Esophagus muscularis mucosa (tissue), 4 donors: ENCODE measurements at places on chromosomes 5 and 9.

DNA sequence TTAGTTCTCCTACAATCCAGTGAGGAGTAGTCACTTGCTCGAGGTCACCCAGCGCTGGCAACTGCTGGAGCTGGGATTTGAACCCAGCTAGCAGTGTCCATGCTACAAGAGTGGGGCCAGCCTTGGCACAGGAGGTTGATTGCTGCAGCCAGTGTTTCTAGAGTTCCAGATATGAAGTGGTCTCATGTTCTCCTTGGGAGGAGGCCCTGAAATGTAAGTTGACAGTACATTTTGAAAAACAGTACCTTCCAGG lies 802 bp downstream of the CCDC107 start:
- no peak for DNase-seq

DNA sequence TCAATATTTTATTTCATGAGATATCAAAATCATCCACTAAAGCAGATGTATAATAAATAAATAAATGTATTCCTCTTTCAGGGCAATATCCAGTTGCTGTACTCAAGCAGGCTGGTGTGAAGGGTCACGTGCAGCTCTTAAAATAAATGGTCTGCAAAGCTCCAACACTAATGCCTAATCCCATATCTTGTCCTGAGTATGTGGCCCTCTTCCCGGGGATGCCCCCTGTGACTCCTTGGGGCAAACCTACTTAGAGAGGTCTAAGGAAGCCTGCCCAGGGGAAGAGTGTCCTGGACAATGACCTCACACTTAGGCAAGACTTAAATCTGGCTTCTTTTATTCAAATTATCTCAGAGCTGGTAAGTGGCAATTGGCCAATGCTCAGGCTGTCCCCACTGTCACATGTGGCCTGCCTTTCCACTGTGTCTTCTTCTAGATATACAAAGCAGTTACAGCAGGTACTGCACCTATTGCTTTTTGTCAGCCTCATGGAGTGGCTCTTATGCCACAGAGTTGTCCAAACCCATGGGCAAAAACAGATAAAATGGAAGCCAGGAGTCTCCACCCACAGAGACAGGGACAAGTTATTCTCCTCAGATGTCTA lies 55.3 kb downstream of the SEMA5A start:
- DNase-seq: peak; percentile 68

DNA sequence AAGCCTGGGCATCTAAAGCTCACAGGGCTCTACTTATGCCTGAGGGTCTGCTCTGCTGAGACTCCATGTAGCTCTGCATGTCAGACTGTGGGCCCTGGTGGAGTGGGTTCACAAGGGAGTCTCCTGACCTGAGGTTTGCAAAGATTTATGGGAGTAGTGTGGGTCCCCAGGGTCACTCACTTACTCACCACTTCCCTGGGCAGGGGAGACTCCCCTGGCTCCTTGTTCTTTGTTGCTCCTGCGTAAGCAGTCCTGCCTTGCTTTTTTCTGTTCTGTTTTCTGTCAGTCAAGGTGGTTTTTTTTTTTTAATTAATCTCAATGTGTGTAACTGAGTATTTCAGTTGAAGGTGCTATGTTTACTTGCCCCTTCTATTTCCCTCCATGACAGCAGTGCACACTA lies 256.6 kb downstream of the TMEM38B start:
- no peak for DNase-seq

GRCh38 chr5:95626701-95627100 lies 6.8 kb downstream of the GPR150 start:
- no peak for DNase-seq

DNA sequence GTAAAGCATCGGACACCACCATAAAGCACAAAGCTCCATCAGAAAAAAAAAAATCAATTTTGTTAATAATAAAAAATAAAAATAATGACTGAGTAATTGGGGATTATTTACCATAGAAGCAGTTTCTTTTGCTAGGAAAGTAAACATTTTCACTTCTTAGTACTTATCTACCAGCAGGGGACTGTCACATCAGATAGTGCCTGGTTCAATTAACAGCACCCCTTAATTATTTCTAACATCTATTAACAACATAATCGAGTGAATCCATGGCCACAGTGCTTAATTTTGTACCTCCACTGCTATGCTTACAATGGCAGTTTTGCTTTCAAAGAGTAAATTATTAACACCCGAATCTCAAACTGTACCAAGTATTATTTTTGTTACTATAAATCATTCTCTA lies 221.7 kb downstream of the SMARCA2 start:
- no peak for DNase-seq

DNA sequence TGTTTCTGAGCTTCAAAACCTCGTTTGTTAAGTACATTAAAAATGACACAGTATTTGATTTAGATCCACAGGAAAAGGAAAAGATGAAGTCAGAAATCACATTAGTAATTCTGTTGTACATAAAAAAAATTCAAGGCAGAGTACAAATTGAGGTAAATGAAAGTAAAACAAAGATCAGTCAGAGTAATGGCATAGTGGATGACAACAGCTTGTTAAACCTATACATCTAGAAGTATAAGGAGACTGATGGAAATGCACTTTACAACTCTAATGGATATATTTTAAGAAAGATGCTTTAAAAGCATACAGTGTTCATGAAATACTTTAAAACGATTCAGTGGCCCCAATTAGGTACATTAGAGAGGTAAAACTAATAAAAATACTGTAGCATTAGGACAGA lies 631.3 kb upstream of the SEMA6A start:
- DNase-seq: no peak

DNA sequence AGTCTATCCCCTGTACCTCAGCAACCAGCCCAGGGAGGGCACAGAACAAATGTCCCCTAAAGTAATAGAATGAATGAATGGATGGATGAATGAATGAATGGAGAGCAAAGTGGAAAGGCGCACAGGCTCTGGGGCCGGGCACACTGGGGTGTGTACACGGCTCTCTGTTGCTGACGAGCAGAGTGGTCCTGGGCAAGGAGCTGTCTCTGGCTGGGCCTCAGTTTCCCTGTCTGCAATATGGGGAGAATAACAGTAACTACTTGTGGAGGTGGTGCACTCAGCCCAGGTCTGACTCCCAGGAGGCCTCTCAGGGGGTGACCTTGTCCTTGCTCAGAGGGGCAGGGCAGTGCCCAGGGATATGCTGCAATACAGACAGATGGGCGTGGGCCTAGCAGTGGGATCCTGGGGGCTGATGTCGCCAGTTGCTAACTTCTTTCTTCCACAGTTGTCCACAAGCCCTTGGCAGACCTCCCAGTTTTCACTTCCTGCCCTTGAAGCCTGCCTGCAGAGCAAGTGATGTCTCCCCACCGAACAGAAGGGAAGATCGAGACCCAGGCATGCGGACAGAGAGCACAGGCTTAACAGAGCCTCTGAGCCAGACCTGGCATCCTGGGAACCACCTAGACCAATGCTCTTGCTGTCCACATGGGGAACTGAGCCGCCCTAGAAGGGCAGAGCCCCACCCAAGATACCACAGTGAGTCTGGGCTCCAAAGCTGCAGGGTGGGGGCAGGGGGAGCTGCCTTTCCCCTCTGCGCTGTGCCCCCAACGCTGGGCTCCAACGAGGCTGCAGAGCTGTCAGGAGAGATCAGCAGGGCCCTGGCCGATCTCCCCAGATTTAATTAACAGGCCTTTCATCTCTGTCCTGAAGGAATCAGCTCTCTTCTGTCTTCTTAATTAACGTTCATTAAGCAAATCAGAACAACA lies 13.6 kb upstream of the LAMC3 start:
- no peak for DNase-seq

DNA sequence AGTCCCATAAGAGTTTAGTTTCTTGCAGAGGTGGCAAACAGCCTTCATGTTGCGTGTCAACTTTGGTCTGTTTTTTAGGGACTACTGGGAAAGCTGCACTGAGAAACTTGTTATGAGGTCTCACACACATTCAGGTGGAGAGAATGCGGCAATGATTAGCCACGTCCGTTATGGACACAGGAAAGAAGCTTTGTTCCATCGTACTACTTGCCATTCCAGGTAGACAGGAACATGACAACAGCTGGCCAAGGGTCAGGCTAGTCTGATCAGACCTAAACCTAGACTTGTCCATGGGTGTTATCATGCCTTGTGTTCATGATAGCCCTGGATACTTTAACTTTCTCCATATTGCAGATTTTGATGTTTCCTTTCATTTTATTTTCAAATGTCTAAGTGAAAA lies 113.2 kb downstream of the ZNF608 start:
- DNase-seq: no peak
